ENCODE measurements at places on chromosomes 11 and 22.
A peak's percentile ranks its signal among the peaks of the same experiment; 100 is the strongest.

- DNase-seq, result no peak
Observed at GRCh38 chr11:92967867-92968266, 1.6 kb upstream of the MTNR1B start.

GRCh38 chr11:102120437-102120973 is 10.3 kb downstream of the YAP1 start:
- DNase-seq, result peak; percentile 34

DNA sequence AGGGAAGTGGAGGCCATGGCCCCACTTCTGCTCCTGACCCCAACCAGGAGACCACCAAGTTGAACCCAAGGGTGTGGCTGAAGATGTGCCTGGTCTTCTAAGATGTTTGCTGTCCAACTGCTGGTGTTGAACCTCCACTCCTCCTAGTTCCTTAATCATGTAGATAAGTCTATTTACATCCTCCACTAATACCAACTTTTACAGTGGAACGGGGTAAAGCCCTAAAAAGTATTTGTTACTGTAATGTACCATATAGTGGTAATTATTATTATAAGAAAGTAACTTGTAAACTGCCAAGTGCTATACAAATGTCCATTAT is 19.0 kb upstream of the RASSF10 start:
- no peak for DNase-seq

DNA sequence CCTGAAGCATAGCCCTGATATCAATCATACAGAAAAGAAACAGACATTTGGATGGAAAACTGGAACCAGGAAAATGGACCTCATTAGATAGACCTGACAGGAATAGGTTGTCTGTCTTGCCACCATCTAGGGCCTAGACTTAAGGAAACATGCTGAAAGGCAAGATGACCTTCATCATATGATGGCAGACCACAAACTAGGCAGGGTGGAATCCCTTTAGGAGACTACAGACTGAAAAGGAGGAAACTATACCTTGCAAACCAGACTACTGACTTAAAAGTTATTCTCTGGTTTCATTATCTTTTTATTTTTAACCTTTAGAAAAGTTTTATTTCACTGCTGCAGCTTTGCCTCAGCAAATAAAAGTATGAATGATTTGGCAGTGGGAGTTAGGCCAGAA is 20.3 kb downstream of the SBF2 start:
- DNase-seq, result no peak

GRCh38 chr11:17395978-17396377 is 7.5 kb upstream of the KCNJ11 start:
- DNase-seq, result no peak

DNA sequence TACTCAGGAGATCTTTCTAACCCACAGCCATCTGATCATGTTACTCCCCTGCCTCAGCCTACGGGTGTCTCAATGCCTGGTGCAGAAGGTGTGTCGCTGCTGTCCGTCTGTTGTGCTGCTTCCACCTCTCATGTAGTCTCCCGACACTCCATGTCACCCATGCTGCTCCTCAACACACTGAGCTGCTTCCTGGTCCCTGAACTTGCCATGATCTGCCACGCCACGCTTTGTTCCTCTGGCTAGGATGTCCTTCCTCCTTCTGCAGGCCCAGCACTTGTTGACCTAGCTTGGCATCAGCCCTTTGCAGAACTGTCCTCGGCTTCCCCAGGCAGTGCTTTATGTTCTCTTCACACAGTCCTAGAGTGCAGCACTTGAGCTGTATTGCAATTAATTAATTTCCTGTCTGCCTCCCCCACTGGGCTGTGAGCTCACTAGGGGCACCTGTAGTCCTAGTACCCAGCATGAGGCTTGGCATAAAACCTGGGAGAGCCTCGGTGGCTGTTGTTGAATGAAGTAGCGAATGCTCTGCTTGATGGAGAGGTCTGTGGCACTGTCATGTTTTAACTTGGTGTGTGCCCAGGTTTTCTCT is 9.5 kb downstream of the GTPBP1 start:
- DNase-seq, result no peak

GRCh38 chr22:20583471-20583922 is 76.1 kb downstream of the MED15 start:
- peak; percentile 25 for DNase-seq

- DNase-seq, result no peak
Observed at GRCh38 chr11:90500922-90501568, 278.2 kb upstream of the CHORDC1 start.

DNA sequence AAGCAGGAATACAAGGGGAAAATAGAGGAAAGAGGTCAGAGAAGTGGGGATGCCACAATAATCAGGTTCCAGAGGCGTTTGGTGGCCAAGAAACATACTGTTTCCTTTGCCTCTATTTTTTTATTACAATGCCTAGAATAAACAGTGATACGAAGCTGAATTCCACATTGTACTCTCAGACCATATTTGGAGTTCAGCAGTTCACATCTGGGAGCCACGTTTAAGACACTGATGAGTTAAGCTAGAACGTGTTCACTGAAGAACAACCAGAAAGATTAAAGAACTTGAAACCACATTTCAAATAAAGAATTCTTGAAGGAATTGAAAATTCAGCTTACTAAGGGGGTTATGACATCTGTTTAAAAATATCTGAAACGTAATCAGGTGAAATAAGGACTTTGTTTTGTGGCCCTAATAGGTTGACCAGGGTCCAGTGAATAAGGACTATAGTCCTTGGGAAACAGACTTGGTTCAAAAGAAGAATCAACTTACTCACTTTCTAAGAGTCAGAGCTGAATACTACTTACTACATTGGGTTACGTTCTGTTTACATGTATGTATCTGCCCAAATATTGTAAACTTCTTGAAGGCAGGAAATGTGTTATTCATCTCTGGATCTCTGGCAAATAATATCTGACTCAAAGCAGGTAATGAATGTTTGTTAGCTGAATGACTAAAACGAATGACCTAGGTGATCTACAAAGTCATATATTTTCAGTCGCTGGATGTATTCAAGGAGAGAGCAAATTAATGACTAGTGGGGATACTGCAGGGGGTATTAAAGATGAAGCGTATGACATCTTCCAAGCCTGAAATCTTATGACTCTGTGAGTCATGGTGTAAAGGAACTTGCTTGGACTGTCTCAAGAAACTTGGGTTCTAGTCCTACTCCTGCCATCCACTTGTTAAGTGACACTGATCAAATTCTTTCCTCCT is 247.0 kb upstream of the NARS2 start:
- DNase-seq, result no peak
